ENCODE measurements at places on chromosomes 6 and 20. TPM values are rescaled to one million over a fixed set of nuclear protein-coding genes. Genes with fewer than 3 reads are reported as not detected.

- DNase-seq = peak; percentile 40
Measured at GRCh38 chr6:35552285-35552917, 39.7 kb upstream of the TULP1 start.

DNA sequence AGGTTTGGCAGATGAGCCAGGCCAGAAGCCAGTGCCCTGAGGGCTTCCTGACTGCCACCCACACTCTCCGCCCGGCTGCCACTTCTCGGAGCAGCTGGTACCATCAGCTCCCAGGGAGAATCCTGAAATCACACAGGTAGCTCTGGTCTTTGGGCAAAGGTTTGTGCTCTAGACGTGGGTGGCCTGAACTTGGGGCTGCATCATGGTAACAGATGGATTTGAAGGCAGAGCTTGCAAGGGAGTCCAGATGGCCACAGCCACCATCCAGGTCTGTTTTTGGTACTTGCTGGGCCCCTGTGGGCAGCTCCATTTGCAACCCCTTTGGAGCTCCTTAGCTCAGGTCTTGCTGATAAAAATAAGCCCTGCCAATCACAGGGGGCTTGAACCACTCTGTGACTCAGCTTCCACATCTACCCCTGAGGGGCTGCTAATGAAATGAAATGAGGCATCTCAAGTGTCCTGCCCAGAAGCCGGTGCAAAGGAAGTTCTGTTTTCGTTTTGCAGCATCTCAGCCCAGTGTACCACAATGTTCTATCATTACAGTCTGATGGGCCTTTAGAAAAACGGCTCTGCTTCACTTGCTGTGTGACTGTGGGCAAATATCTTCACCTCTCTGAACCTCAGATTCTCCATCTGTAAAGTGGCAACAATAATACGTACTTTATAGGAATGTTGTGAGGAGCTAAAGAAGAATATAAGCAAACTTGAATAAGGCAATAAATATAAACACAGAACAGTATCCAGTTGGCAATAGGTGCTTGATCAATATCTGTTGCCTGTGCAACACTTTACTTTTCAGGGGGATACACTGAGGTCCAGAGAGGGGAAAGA, 25.1 kb upstream of the CDH22 start:
- peak; percentile 69 for DNase-seq

- DNase-seq = no peak
Measured at GRCh38 chr6:150813319-150813992, 52.0 kb upstream of the MTHFD1L start.

Gene FRMD1
- polyA plus RNA-seq = 0.02 TPM

DNA sequence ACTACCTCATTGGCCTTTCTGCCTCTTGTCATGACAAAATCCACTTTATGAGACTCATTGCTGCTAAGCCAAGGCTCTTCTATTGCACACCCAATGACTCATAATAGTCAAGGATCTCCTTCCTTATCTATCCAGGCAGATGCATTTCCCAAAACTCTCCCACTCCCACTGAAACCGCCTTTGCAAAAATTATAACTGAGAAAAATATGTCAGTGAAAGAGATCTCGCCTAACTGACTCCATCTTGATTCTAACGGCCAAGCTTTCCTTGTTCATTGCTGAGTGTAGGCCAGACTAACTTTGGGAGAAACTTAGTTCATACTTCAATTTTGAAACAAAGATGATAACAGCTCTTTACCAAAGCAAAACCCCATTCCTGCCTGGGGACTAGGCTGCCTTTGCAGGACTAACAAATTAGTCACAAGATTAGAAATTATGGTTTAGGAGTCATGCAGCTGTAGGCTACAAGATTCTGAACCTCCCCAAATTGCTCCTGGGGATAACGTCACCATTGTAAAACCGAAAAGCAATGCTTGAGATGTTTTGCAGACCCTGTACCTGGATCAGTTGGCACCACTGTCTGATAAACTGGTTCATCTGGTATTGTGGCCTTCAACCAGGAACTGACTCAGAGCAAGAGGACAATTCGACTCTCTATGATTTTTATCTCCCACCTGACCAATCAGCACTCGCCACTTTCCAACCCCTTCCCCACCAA, 47.1 kb downstream of the HAO1 start:
- DNase-seq = no peak

DNA sequence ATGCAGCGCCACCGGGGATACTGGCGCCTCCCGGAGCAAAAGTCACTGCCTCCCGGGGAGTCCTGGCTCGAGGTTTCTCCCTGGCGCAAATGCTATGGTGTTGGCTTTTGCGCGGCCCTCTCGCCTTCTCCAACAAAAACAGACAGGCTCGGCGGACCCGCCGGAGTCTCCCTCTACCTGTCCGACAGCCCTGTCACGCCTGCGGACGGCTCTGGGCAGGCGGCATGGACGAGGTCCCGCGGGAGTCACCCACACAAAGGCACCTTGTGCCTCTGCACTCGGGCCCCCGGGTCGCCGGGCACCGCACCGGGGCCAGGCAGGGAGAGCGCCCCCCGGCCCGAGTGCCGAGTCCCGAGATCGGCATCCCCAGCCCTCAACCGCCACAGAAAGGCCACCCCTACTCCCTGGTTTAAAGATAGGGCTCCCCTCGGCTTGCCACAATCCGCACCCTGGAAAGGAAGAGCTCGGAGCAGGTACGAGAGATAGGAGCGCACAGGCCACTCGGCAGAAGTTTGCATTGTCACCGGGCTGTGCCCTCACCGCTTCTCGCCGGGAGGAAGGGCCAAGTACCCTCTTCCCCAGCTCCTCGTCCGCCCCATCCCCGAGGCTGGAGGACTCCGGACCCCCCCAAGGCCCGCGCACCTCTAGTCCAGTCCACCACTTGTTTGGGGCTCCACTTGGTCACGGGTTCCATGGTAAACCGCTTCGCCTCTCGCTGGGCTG, 903 bp downstream of the CNKSR3 start:
- peak; percentile 71 for DNase-seq

- DNase-seq = no peak
Measured at GRCh38 chr6:133705066-133705465, 183.8 kb upstream of the TCF21 start.

Gene FGD2
- polyA plus RNA-seq = not detected

Gene EPPIN
- not detected for polyA plus RNA-seq

DNA sequence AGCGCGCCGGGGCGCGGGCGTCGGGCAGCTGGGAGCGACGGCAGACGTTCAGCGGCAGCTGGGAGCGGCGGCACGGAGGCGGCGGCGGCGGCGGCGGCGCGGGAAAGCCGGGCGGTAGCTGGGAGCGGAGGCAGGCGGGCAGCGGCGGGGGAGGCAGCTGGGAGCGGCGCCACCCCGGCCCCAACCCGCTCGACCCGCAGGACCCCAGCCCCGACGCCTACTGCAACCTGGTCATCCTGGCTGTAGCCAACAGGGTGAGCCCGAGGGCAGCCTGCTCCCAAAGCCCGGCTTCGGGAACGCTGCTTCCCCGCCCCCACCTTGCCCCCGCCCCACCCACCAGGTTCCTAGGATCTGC, 8.9 kb downstream of the CCM2L start:
- peak; percentile 84 for DNase-seq

Gene STMN3
- 111 TPM for polyA plus RNA-seq

DNA sequence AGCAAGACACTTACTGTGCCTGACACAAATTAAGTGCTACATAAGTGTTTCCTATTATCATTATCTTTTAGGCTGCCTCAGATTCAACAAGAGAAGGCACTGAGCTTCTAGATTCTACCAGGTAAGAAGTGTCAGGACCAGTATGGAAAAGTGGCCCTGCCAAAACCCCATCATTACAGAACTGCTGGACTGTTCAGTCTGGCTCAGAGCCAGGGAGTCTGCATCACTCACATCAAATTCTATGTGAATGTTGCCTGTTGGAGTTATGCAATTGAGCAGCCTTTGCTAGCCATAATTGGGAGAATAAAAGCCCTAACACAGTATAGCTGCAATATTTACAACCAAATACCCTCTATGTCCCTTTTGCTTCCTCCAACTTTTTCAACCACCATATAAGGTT, 70.9 kb downstream of the ATG5 start:
- no peak for DNase-seq

Gene FUCA2
- 37.6 TPM for polyA plus RNA-seq

GRCh38 chr6:133809406-133809805, 79.5 kb upstream of the TCF21 start:
- no peak for DNase-seq

DNA sequence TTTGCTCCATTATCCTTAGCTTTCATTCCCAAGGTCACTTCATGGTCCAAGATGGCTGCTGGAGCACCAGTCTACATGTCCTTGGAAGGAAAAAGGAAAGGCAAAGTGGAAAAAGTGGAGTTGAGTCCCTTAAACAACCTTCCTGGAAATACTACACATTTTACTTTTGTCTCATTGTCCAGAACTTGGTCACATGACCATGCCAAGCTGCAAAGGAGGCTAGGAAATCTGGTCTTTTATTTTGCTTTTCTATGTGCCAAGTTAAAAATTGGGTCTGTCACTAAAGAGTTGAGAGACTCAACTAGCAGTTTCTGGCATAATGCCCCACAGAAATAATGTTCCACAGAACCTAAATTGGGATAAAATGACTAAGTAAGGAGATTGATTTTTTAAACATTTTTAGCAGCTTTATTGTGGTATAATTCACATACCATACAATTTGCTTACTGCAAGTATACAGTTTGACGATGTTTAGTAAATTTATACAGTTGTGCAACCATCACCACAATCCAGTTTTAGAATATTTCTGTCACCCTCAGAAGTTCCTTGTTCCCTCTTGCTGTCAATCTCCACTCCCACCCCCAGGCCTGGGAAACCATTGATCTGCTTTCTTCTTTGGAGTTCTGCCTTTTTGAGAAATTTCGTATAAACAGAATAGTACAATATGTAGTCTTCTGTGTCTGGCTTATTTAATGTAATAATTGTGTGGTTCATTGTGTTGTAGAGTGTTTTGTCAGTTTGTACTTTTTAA, 5.6 kb upstream of the CHD6 start:
- DNase-seq = no peak

- no peak for DNase-seq
Measured at GRCh38 chr6:20417819-20418218, 16.1 kb downstream of the E2F3 start.

Gene BPIFB1
- not detected for polyA plus RNA-seq

Gene C6orf163
- 0.54 TPM for polyA plus RNA-seq

DNA sequence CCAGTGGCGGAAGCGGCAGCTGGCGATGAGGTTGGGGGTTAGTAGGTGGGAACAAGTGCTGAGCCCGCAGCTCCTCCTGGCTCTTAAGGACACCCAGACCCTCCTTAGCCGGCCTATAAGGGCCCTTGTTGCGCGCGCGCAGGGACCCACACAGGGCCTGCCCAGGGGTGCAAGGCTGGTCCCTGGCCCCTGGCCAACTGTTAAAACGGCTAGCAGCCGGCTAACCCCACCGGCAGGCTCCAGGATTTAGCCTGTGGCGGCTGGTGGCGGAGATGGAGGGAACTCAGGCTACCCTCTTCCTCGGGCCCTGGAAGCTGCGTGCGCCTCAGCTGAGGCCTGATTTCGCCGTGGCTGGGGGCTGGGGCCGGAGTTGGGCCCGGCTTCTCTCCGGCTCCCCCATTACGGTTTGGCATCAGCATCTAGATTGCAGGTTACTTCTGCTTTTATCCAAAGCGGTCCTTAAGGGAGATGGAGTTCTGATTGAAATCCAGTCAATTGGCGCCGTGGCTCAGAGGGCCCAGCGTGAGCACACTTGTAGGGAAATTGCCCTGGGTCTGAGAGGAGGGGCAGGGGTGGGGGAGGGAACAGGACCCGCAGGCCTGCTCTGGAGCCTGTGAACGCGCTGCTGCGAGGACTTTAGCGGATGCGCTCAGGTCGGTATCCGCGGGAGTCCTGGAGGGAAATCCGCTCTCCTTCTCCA, 36.9 kb upstream of the CCDC167 start:
- peak; percentile 73 for DNase-seq

DNA sequence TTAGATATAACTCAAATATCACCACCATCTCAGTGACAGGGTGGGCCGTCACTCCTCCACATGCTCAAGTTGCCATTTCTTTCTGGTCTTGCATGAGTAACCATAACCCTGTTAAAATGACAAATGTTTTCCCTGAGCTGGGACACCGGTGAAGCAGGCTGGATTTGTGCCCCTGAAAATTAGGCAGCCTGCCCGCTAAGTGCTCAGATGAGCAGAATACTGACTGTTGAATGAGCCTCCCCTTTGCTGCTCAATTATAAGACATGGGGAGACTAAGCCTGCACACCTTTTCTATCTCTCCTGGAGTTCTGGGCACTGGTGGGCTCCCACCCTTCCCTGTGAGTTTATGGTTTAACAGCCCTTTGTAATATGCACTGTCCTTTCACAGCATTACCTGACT, 161.8 kb downstream of the SLC24A3 start:
- no peak for DNase-seq

GRCh38 chr20:44011251-44011940, 96.7 kb downstream of the TOX2 start:
- DNase-seq = peak; percentile 76

GRCh38 chr20:59817406-59817805, 116.0 kb downstream of the SYCP2 start:
- DNase-seq = peak; percentile 6

GRCh38 chr6:31038559-31038958, 28.3 kb downstream of the MUC22 start:
- DNase-seq = no peak

Gene PAX1
- polyA plus RNA-seq = not detected

DNA sequence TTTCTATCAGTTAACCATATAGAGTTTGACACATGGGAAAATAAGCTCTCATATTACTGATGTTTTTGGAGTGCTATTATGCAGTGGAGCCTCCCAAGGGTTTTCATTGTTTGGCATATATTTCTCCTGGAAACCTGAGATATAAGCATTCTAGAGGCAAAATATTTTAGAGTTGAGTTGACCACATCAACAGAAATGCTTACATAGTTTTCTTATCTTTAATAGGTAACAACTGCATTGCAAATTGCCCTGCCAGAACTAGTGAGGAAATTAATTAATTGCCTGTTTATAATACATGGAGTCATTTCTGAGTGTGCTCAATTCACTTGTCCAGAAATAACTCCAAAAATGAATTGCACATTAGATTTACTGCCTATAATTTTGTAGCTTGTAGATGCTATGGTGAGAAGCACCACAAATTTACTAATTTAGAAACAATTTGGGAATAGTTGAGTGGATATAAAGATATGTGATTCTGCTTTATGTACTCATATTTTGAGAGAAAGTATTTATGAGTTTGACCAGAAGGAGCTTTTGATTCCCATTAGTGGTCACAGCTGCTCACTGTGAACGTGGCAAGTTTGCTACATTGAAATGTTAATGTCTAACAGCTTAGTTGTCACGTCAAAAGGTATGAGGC, 288.7 kb downstream of the CD109 start:
- no peak for DNase-seq

Gene PKIB
- 0.32 TPM for polyA plus RNA-seq

Gene GSTA1
- polyA plus RNA-seq = not detected

All from SK-N-SH (cell line).